ENCODE measurements at places on chromosomes 12 and 14.
A peak's percentile ranks its signal among the peaks of the same experiment; 100 is the strongest.

DNA sequence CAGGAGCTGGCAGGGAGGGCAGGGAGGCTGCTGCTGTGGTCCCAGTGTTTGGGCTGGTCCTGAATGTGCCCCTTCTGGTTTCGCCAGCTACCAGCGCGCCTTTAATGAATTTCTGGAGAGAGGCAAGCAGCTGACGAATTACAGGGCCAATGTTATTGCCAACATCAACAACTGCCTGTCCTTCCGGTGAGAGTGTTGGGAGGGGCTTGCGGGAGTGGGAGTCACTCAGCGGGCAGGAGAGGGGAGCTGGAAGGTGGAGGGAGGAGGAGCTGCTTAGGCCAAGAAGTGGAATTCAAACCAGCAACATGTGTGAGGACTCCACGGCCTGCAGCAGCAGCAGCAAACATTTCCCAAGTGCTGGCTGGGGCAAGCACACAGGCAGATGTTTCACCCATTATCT lies 7.7 kb downstream of the TNFAIP2 start:
- DNase-seq: peak; percentile 92

DNA sequence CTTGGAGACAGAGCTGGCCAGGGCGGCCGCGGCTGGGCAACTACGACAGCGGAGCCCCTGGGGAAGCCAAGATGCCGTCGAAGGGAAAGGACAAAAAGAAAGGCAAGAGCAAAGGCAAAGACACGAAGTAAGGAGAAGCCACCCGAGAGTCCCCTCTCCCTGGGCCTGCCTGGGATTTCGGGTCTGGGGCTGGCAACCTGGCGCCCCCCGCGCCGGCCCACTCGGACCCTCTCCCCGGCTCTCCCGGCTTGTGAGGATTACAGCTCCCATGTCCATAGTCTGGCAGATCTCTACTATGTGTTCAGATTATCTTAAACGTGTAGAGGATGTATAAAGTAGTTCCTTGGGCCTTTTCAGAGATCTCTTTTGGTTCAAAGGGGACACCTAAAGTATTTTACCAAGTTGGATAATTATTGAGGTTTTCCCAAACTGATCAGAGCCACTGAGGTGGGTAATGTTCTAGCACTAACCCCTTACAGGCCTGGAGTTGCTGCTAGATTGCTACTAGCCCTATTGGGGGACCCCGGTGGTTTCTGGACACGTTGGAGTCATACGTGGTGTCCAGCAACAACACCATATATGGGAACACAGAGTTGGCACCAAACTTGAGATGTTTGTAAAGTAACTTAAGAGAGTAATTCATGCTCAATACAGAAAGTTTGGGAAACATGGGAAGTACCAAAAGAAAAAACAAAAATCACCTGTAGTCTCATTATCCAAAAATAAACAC lies 424 bp downstream of the BBOF1 start:
- DNase-seq: peak; percentile 76

DNA sequence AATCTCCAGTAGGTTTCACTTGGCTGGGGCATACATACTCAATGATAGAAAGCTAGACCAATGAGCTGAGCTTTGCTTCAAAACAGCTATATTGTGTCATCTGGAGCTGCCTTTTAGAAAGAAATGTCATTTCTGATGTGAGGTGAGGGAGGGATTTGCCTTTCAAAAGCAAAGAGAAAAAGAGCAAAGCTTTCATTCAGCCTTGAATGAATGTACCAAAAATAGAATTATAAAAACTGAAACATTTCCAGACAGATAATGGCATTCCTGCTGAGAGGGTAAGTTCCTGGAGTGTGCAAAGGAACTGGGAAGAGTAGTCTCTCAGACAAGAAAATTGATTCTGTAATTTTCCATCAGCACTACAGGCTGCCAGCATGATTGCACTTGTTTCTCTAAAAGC lies 710.0 kb downstream of the LRFN5 start:
- DNase-seq: no peak

DNA sequence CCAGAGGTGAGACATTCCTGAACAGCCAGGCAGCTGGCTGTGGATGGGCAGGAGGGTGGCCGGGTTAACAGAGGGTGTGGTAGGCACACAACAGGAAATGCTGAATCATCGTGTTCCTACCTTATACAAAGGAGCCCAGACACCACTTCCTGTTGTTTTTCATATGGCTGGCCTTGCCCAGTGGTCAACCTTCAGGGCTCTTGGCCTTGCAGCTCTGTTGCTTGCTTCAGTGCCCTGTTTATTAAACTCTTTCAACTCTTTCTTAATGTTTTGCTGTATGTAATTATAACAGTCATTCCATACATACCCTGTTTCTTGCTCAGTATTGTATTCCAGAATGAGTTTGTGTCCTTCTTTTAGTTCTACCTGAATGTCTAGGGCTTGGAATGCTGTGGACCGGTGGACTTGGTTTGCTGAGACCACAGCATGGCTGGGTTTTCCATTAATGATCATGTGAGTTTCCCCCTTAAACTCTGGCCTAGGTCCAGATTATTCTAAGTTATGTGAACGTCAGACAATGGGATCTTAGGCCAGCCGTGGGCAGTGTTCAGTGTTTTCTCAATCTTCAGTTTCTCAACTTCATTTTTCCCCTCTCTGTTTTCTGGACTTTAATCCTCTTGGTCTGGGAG lies 11.9 kb downstream of the CFAP54 start:
- DNase-seq: peak; percentile 79

DNA sequence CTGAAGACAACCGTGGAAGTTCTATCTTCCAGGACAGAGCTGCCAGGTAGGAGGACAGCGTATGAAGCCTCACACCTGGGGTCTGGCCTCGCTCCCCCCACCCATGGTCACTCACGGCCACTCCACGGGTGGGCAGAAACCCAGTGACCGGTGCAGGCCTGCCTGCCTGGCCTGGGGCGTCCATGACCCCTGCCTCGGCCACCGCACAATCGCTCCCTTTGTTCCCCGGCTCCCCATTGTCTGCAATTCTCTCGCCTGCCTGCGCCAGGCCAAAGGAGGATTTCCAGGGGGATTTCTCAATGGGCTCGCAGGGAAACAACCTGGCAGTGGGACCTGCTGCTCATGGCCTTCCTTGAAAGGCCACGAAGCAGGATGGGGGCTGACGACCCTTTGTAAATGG lies 22.6 kb downstream of the CCDC85C start:
- no peak for DNase-seq

DNA sequence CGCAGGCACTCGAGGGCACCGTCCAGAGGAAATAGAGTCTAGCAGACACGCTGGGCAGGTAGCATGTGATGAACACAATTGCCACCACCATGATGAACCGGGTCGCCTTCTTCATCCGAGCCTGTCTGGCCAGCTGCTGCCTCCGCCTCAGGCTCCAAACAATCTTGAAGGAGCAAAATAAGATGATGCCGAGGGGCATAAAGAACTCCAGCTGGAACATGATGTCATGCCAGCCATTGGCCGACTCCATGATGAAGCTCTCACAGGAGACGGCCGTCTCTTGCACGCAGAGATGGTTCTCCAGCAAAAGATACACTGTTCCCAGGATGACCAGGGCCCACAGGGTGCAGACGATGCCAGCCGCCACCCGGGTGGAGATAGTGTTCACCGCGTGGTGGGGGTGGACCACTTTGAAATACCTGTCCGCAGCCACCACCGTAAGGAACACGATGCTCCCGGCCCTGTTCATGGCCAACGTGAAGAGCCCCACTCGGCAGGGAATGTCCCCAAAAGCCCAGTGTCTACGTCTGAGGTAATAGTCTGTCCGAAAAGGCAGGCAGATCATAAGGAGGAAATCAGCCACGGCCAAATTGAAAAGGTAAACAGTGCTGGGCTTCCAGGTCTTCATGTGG lies 945 bp downstream of the HCAR1 start:
- DNase-seq: no peak

DNA sequence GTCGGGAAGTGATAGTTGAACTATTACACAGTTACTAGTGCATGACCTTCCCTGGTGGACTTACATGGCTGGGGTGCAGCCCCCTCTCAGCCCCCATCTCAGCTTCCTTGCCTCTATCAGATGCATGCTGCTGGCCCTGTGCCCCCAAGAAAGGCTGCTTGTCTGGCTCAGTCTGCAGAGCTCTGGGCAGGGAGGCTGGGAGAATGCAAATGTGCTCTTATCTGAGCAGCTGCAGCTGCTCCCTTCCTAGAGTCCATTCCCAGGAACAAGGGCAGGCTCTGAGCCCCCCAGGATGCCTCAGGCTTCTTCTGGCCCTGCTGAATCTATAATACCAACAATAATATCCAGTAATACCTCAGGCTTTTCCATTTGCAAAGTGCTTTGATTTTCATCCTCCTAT lies 218.1 kb upstream of the SRRM4 start:
- DNase-seq: no peak

DNA sequence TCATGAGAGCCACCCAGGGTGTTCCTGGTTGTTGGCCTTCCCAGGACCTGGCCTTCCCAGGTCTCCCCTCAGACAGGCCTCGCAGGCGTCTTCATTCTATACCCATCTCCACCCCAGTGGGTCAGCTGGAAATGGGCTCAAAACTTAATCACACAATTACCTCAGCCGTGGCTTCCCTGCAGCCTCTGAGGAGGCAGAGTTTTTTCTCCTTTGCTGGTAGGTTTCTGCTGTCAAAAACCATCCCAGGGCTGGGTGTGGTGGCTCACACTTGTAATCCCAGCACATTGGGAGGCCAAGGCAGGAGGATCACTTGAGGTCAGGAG lies 13.2 kb downstream of the NFKBIA start:
- DNase-seq: no peak

DNA sequence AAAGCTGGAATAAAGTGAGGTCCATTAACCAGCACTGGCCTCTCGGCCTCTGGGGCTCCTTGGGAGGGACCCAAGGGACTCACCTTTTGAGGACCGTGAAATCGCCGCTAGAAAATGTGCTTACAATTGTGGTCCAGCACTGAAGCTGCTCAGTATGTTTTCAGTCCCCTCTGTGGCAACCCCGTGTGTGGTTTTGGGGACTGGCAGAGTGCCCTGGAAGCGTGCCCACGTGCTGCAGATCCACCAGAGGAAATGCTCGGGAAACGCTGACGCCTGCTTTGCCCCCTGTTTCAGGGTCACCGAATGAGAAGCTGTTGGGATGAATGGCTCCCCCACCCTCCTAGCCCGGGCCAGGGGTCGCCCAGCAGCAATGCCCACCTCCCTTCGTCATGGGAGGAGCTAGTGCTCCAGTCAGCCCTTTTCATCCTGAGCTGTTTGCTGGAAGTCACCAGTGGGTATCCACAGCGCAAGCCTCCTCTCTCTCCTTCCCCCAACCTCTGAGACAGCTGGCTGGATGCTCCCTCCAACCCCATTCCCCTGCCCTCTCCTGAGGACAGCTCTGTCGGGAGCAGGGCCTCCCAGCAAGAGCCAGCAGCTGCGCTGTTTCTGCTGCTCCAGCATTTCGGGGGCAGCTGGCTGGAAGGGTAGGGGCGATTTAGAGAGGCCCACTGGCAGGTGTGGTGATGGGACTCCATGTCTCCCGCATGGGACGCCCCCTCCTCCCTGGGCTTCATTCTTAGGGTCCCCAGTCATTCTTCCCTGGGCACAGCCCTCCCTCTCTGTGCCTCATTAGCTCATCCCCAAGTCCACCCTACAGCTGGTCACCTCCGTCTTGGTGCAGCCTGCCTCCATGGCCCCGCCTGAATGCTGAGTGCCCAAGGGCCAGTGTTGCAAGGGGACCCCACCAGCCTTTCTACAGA lies 33.2 kb upstream of the PPP1R13B start:
- DNase-seq: peak; percentile 66
